IPS DF 6.9 (cell line): ENCODE measurements at places on chromosomes 7 and 10.

- DNase-seq: no peak
Measured at GRCh38 chr7:34840176-34840785, 182.3 kb downstream of the NPSR1 start.

GRCh38 chr7:34806831-34807230 is 148.8 kb downstream of the NPSR1 start:
- DNase-seq: no peak

- DNase-seq: no peak
Measured at GRCh38 chr10:59323036-59323459, 39.3 kb downstream of the FAM13C start.

GRCh38 chr7:29237489-29237888 is 42.9 kb downstream of the CHN2 start:
- DNase-seq: no peak

GRCh38 chr10:119496273-119496672 is 46.2 kb downstream of the RGS10 start:
- no peak for DNase-seq

DNA sequence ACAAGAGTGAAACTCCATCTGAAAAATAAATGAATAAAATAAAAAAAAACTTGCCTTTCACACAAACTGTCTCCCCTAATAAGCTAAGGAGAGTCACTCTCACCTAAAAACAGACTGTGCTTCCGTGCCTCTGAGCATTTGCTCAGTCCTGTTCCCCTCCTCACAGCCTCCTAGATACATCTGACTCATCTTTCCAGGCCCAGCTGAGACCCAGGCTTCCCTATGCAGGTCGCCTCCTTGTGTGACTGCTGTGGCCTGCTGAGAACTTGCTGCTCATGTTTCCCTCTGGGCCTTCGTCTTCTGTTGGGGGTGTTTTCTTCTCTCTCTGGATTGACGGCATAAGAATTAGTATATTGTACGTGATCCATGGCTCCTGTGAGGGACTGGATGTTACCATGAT is 777.7 kb downstream of the LRMDA start:
- DNase-seq: no peak

DNA sequence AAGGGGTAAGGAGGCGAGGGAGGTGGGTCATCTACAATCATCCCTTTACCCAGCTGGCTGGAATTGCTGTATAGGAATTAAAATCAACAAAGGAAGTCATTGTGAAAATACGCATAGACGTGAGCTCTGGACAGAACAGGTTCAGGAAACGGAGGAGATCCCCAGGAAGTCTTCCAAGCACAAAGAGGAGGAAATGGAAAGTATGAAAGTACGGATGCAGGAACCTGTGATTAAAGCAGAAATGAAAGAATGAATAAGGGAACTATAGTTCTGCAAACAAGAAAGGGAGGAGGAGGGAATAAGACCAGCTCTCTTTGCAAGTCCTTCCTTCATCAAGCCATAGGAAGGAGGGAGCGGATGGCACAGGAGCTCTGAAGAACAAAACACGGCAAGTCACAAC is 61.8 kb downstream of the PYROXD2 start:
- no peak for DNase-seq

DNA sequence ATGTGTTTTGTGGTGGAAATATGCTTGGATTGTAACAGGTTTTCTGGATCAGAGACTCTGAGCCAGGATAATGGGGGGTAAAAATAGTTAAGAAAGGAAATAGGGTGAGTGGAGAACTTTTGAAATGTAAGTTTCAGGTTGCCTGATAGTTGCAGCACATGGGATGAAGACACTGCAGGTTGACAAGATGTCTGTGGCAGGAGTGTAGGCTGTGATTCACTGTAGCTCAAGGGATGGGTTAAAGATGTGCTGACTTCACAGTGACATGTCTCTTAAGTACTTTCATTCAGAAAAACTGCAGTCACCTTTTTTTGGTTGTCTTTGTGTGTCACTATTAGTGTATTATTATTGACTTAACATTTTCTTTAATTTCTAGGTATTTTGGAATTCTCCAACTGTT is 63.5 kb upstream of the SLC39A12 start:
- no peak for DNase-seq

- DNase-seq: no peak
Measured at GRCh38 chr10:2263561-2263960, 526.2 kb upstream of the ADARB2 start.

GRCh38 chr7:140691376-140692045 is 5.0 kb upstream of the NDUFB2 start:
- DNase-seq: no peak

GRCh38 chr10:24777196-24777595 is 53.5 kb upstream of the ARHGAP21 start:
- DNase-seq: no peak

DNA sequence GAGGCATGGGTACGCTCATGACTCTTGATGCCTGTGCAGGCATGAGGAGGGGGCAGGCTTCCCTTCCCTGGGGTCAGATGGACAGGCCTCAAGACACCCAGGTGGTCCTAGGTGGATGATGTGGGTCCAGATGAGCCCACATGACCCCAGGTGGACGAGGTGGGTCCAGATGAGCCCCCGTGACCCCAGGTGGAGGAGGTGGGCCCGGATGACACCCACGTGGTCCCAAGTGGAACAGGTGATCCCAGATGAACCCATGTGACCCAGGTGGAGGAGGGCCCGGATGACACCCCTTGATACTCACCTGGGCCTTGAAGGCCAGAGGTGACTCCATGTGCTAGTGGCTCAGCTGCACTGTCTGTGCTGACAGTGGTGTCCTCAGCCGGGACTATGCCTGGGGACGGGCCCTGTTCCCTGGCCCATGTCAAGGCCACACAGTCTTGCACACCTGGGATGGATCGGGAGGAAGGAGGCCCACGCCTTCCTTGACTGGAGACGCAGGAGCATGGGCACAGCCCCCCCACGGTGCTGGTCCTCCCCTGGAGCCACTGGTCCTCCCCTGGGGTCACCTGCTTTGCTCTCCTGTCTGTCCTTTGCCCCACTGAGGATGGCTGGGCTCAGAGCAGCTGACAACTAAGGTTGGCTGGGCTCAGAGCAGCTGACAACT is 3.2 kb downstream of the PRAP1 start:
- no peak for DNase-seq

DNA sequence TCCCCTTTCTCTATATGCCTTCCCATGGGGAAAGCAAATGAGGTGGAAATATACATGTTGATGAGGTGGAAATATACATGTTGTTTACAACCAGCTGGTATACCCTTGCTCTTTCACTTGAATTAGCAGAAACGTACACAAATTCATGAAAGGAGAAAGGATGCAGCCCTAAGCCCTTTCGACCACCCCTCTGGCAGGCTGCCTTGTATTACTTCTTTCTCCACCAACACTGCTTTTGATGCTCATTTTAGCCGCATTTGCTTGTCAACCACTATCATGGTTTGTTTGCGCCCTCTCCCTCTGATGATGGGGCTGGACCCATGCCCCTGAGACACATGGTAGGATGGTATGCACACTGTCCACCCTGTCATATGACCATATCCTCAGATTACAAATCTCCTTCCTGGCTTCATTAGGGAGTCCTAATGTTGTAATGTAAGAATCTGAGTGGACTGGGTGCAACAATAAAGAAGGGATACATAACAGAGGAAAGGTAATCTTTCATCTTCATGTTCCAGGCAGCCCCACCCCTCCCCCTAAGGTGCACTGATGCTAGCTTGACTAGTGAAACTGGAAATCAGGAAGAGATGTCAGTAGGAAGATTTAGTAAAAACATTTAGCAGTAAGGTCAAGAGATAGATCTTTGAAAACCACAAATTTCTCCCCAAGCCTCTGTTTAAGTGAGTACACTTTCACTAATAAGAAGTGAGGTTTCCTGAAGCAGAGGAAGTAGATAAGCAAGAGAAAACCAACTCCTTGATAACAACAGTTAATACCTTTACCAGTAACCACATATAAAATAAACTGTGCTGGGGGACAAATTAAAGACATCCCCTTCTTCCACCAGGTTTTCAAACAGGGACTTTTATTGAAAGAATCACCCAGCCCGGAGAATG is 536.8 kb upstream of the NRP1 start:
- no peak for DNase-seq

DNA sequence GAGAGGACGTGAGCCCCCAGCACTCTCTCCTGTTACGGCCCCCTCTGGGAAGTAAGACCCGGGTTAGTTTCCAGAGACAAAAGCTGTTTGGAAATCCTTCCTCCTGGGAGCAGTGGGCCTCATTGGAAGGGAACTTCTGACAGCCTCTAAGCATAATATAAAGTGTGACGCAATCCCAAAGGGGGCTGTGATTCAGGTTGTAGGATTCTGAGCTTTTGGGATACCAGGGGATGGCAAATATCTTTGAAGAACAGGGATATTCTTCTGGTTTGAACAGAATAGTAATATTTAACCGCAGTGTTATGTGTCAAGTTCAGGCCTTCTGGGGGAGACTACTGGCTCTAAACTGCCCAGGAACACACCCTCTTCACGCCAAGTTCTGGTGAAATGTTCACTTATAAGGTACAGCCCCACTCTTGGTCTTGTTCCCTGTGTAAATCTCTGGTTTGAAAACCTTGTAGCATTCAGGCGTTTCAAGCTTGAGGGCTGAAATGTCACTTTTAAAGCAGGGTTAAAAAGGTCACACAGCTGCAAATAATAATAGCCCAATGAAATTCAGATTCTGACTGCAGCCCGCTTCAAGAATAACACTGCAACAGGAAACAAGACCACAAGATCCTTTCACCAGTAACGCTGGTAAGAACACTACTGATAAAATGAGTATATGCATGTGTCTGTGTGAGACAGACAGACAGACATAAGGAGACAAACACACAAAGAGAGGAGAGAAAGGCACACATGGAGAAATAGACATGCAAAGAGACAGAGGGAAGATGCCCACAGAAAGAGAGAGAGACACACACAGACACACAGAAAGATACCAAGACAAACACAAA is 69.0 kb downstream of the CREB5 start:
- DNase-seq: no peak

DNA sequence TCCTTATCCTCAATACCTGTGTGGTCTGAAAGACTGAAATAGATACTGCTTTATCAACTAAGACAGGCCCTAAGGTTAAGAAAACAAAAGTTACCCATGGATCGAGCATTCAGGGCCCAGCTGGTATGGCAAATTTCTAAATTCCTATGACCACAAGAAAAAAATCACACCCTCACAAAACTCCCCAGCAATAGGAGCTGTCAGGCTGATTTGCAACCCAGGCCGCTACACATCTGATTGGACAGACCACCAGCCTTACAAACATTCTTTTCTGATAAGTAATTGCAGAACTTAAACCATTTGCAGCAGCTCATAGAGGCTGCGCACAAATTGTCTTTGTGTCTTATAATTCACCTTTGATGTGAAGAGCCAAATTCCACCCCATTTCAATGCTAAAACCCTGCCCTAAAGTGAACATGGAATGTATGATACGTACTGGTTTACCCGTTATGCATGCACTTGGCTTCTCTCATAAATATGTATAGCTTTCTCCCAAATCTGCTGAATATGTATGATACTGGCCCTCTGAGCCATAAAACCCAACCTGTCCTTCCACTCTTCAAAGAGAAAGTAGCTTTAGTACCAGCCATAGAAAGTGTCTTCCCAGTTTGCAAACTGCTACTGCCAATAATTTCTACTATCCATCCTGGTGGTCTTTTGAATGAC is 842.5 kb downstream of the GRID1 start:
- no peak for DNase-seq

GRCh38 chr10:118108194-118109026 is 61.7 kb upstream of the RAB11FIP2 start:
- no peak for DNase-seq

DNA sequence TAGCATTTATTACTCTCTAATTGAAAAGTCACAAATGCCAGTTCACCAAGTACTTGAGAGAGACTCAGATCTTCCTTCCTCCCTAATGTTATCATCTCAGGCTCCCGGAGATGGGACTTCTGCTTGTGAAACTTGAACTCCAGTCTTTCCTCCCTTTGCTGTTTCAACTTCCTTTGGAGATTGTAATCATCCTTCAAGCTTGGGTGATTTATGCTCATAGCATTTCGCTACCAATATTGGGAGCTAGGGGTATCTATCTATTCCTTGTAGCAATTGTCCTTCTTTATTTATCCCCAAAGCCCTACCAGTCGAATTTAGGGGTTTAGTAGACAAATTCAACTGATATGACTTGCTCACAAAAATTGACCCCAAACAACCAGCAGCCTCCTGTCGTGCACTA is 117.9 kb upstream of the STARD3NL start:
- DNase-seq: no peak
